ENCODE measurements at places on chromosomes 3 and 15.

- no peak for DNase-seq
Measured at GRCh38 chr3:557972-558371, 361.4 kb downstream of the CHL1 start.

- DNase-seq, result no peak
Measured at GRCh38 chr3:94433811-94434210, 370.9 kb downstream of the NSUN3 start.

GRCh38 chr3:191592105-191592504 lies 131.1 kb downstream of the PYDC2 start:
- no peak for DNase-seq

DNA sequence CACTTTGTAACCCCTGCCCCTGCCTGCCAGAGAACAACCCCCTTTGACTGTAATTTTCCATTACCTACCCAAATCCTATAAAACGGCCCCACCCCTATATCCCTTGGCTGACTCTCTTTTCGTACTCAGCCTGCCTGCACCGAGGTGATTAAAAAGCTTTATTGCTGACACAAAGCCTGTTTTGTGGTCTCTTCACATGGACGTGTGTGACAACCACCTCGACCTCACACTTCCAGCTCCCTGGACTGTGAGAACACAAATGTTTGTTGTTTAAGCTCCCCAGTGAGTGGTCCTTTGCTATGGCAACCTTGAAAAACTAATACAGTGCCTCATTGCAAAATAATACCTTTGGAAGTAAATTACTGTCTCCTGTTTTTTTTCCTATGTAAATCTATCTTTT lies 299.2 kb upstream of the POU1F1 start:
- DNase-seq, result no peak

GRCh38 chr15:48560321-48561051 lies 85.0 kb downstream of the FBN1 start:
- DNase-seq, result no peak

DNA sequence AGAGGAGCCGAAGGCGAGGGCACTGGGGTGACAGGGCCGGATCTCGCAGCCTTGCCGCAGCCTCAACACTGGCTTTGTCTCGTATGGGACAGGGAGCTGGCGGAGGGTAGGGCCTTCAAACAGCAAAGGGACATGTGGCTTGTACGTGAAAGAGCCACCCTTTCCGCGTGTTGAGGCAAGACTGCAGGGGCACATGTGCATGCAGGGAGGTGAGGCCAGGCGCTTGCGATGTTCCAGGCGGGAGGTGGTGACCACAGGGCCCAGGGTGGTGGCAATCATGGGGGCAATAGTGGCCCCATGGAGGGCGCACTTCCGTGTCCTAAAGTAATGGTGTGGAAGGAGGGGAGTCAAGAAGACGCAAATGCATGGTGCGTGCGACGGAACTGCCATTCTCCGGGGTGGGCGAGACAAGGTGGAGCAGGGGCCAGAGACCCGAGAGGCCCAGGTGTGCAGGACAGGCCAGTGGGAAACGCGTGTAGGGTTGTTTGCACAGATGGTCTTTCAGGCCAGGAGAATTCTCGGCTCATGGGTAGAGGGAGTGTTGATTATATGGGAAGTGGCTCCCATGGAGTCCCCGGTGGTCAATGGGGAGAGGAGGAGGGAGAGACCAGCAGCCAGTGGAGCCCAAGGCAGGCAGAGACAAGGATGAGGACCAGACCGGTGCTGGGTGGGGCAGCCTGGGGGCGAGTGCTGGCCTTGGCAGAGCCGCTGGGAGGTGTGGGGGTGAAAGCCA lies 45.8 kb upstream of the PCSK6 start:
- DNase-seq, result no peak

DNA sequence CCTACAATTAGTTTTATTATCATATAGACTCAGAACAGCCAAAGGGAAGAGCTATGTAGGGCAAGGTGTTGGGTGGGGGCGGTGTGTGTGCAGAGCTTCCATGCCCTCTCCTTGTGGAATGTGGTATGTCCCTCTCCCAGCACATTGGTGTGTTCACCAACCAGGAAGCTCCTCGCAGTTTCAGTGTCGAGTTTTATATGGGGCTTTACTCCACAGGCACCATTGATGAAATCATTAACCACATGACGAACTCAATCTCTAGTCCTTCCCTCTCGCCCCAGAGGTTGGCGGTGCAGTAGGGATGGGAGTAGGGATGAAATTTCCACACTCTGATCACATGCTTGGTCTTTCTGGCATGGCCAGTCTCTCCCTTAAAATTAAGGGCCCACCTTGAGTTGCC lies 13.6 kb upstream of the SRP14 start:
- DNase-seq, result no peak

- DNase-seq, result no peak
Measured at GRCh38 chr3:171775943-171776342, 34.3 kb downstream of the PLD1 start.

GRCh38 chr3:9837701-9838582 lies 5.9 kb downstream of the RPUSD3 start:
- no peak for DNase-seq

DNA sequence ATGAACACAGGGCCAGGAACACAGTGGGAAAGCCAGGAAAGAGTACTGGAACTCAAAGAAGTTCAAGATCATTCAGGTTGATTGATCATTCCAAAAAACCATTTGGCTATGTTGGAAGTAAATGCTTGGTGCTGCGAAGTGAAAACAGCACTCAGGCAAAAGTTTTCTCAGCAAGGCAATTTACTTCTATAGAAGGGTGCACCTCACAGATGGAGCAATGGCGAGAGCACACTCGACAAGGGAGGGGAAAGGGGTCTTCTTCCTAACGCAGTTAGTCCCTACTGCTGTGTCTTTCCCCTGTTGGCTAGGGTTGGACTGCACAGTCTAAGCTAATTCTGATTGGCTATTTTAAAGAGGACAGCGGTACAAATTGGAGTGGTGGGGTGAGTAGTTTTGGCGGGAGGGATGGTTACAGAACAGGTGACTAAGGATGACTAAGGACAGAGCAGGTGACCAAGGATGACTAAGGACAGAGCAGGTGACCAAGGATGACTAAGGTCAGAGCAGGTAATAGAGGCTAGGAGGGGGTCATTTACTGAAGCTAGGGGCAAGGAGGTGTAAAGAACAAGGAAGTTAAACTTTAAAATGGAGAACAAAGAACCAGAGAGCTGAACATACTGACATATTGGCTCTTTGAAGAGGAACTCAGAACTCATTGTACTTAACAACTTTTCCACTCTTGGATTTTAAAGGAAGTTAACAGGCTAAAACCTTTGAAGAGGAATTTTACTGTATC lies 43.3 kb downstream of the HOMER2 start:
- DNase-seq, result no peak

DNA sequence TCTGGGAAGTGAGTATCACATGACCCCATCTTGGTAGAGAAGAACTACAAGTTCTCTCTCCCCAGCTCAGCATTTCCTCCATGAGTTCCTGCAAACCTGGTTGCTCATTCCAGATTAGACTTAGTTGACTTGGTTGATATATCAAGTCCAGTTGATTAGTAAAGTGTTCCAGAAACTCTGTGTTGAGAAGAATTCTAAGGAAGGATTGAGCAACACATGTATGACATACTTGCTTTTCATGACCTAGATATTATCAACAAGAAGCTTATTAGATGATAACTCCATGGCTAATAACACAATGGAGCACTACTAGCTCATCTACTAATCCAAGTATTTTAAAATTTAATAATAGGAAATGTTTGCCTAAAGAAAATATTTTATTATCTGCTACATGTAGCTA lies 6.4 kb upstream of the EID1 start:
- no peak for DNase-seq

- DNase-seq, result no peak
Measured at GRCh38 chr3:14369675-14370669, 32.4 kb upstream of the SLC6A6 start.

DNA sequence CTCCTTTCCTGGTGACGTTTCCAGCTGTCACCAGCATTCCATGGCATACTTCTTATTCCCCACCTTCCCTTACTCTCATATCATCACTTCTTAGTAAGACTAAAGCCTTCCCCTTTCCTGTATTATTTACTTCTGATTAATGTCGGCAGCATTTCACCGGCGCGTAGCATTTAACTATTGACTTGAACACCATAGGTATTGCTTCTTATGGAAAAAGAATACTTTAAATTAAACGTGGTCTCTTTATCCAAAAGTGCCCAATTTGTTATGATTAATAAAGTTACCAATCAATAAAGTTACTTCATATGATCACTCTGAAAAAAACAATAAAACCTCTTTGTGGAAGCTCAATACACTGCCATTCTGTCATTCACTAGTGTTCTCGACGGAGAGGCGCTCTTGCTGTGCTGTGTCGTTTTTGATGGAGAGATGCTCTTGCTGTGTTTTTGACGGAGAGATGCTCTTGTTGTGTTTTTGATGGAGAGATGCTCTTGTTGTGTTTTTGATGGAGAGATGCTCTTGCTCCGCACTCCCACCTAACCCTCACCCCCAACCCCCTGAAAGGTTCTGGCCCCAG lies 165.0 kb downstream of the XXYLT1 start:
- no peak for DNase-seq

DNA sequence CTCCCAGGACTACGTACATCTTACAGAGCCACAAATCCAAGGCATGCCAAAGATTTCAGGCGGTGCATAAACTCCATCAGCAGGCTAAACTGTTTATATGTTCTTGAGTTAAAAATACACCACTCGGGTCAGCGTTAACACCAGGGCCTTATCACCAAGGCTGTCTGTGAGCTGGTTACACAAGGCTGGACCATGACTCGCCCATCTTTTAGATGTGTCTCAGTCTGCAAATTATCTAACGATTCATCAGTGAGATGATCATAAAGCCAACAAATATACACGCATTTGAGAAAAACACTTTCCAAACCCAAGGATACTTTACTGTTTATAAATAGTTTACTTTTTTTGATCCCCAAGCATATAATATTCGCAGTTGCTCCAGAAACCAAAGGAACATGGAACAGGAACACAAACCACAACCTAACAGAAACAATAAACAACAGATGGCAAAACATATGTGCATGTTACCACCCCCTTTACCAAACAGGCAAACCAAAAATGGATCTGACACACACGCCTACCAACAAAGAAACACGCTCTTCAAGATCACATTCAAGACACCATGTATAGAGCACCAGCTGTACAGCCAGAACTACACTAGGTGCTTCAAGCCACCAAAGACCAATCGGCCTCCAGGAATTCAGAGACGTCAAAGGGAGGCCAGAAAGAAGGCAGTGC lies 15.4 kb downstream of the LRIG1 start:
- no peak for DNase-seq

- no peak for DNase-seq
Measured at GRCh38 chr3:159884661-159885402, 103.8 kb upstream of the IL12A start.

DNA sequence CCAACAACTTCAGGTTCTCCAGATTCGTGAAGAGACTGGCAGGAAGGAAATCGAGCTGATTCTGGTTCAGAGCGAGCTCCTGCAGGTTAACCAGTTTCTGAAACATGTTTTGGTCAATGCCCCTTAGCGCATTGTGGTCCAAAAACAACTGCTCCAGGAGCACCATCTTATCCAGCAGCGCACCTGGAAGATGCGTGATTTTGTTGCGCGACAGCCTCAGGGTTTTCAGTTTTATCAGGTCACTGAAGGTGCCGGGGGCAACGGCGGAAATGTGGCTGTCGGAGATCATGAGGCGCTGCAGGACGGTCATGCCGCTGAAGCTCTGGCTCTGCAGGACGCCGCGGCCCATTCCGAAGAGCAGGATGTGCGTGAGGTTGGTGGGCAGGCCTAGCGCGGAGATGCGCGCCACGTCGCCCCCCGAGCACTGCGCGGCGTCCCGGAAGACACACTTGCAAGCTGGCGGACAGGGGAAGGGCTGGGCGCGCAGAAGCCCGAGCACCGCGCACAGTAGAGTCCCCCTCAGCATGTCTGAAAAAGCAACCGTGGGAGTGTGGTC lies 1.2 kb downstream of the GP5 start:
- DNase-seq, result no peak

DNA sequence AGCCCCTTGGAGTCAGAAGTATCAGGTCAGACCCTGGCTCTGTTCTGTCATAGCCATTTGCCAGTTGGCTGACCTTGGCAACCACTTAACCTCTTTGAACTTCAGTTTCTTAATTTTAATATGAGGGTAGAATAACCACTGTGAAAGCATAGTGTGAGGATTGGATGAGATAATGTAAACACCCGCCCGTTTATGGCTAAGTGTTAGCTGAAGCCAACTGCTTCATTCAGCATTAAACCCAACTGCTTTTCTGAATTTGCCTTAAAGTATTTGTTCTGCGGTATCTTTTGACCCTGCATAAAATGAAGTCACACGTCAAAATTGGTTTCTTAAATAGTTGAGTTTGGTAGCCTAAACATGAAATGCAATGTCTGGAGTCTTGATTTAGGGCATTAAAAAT lies 121.5 kb upstream of the ABHD17C start:
- DNase-seq, result no peak

DNA sequence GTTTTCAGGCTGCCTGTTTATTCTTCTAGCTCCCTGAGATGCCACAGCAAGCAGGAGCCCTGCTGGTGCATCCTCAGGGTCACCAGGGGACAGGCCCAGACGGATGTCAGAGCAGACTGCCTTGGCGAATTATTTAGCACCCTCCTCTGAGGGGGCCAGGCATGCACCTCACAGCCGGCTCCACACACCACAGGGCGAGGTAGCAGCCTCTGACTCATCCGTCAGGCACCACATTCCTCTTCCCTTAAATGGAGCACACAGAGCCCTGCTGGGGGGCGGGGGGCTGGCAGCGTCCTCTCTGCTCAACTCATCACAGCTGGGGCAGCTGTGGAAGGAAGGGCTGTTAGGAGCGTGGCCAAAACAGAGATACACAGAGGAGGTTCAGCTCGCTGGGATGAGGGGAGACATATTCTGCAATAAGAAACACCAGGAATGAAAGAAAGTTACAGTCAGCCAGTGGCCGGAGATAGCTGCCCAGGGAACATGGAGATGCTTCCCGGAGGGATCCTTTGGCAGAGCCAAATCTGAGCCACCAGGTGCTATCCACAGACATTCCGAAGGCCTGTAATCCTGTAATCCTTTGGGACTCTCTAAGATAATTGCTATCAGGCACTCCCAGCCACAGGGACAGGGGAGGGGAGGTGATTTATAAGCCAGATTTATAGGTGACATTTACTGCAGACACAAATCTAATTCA lies 13.9 kb upstream of the PRICKLE2 start:
- DNase-seq, result no peak

DNA sequence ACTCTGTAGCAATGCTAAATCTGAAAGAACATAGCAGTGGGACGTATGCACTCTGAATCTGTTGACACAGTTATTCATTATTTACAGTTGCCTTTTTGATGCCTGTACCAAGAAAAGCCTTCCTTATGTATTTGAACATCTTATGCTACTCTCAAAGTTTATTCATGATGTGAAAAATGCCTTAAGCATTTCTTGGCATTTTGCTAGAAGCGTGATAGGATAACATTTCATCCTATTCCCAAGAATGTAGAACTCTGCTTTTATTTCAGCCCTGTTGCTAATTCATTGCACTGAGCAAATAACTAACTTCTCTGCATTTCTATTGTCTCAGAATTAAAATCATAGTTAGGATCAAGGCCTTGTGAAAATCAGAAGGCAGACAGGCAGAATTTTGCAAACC lies 105.5 kb downstream of the STRIT1 start:
- no peak for DNase-seq

Data from NCI-H187 treated with DMSO at 0.1 percent for 48 hours (cell line).